Vagina (tissue), 2 donors: ENCODE measurements at places on chromosomes 12 and 14.
A peak's percentile ranks its signal among the peaks of the same experiment; 100 is the strongest.

- H3K4me1 ChIP-seq: peaks cover 19% of the 10 kb centered on the region
- no peak overlapping the region for H3K27ac ChIP-seq
- H3K36me3 ChIP-seq: no peaks in the 10 kb centered on the region
- DNase-seq: no peak
- H3K27me3 ChIP-seq: no peaks in the 10 kb centered on the region
These were observed 4.7 kb upstream of the FAM234B start for GRCh38 chr12:13039328-13039956.

GRCh38 chr12:2922329-2922728 is 31.6 kb downstream of the TULP3 start:
- no peaks in the 10 kb centered on the region for H3K36me3 ChIP-seq
- no peaks in the 10 kb centered on the region for H3K4me1 ChIP-seq
- no peak overlapping the region for H3K27ac ChIP-seq

DNA sequence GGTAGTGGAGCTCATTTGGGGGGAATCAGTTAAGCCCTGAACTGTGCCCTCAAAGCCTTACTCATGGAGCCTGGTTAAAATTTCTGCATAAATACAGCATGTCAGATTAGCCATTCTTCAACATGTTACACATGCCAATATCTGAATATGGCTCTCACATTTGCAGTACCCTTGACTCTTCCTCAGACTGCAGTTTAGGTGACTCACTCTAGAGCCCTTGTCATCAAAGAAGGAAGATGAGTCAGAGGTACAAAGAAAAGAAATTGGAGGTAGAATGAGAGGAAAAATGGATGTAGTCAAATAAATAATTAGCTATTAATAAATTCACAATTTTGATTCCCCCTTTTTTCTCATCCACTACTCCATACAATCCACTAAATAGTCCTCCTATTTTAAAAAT is 23.6 kb upstream of the OR4K2 start:
- H3K36me3 ChIP-seq: no peaks in the 10 kb centered on the region
- H3K4me3 ChIP-seq: no peak overlapping the region
- no peaks in the 10 kb centered on the region for H3K27me3 ChIP-seq
- H3K4me1 ChIP-seq: no peaks in the 10 kb centered on the region

- no peak overlapping the region for H3K4me3 ChIP-seq
- no peaks in the 10 kb centered on the region for H3K27me3 ChIP-seq
- no peak overlapping the region for H3K27ac ChIP-seq
- no peak for DNase-seq
- no peaks in the 10 kb centered on the region for H3K4me1 ChIP-seq
These were observed 30.5 kb upstream of the SLC15A5 start for GRCh38 chr12:16307856-16308475.

- H3K27me3 ChIP-seq: no peaks in the 10 kb centered on the region
- no peaks in the 10 kb centered on the region for H3K36me3 ChIP-seq
- peaks cover 21% of the 10 kb centered on the region for H3K4me1 ChIP-seq
- no peak for DNase-seq
- H3K4me3 ChIP-seq: no peak overlapping the region
- no peak overlapping the region for H3K27ac ChIP-seq
These were observed 5.5 kb downstream of the UBE3B start for GRCh38 chr12:109482894-109483293.

GRCh38 chr14:28242895-28243294 is 523.7 kb upstream of the FOXG1 start:
- H3K27ac ChIP-seq: no peak overlapping the region
- H3K27me3 ChIP-seq: no peaks in the 10 kb centered on the region
- no peaks in the 10 kb centered on the region for H3K4me1 ChIP-seq
- no peak overlapping the region for H3K4me3 ChIP-seq
- H3K36me3 ChIP-seq: no peaks in the 10 kb centered on the region

DNA sequence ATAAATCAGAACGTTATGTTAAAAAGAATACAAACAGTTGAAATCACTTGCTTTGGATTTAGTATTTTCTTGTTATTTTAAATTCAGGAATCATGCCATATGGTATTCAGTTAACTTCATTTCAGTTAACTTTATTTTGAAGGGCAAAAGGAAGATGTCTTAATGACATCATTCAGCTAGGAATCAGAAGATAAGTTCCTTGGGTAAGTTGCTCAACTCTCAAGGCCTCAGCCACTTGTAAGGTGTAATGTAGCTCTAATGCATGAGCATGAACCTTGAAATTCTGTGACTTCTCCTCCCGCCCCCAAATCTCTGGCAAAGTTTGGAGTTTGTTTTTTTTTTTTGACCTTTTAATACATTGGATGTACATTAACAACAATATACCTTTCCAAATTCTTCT is 42.6 kb downstream of the FRS2 start:
- H3K4me1 ChIP-seq: peaks cover 78% of the 10 kb centered on the region
- no peak overlapping the region for H3K4me3 ChIP-seq
- H3K36me3 ChIP-seq: no peaks in the 10 kb centered on the region
- no peak for DNase-seq
- H3K27ac ChIP-seq: no peak overlapping the region

GRCh38 chr14:33364466-33364865 is 425.8 kb downstream of the NPAS3 start:
- no peaks in the 10 kb centered on the region for H3K36me3 ChIP-seq
- no peaks in the 10 kb centered on the region for H3K27me3 ChIP-seq
- no peak overlapping the region for H3K4me3 ChIP-seq
- no peaks in the 10 kb centered on the region for H3K4me1 ChIP-seq

GRCh38 chr12:17148706-17149105 is 542.7 kb upstream of the LMO3 start:
- no peaks in the 10 kb centered on the region for H3K36me3 ChIP-seq
- H3K4me1 ChIP-seq: no peaks in the 10 kb centered on the region
- H3K4me3 ChIP-seq: no peak overlapping the region
- no peak overlapping the region for H3K27ac ChIP-seq
- no peak for DNase-seq

DNA sequence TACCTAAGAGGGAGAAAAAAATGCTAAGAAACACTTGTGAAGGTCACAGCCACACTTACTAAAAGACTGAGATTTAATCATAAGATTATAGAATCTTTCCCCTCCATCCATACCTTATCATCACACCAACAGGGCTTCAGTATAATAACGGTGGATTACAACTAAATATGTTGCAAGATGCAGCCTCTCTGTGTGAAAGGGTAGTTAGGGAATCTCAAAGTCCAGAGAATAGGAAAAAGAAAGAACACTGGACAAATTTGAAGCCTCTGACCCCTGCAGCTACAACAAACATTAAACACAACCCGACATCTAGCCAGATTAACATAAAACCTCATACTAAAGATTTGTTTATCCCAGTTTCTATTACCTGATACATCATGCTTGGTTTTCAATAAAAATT is 181.0 kb downstream of the C12orf42 start:
- no peak overlapping the region for H3K27ac ChIP-seq
- no peaks in the 10 kb centered on the region for H3K4me1 ChIP-seq
- no peak overlapping the region for H3K4me3 ChIP-seq
- no peak for DNase-seq
- no peaks in the 10 kb centered on the region for H3K36me3 ChIP-seq

- peak overlapping the region; percentile 83 for H3K27ac ChIP-seq
- H3K4me3 ChIP-seq: no peak overlapping the region
- peaks cover 61% of the 10 kb centered on the region for H3K4me1 ChIP-seq
- no peaks in the 10 kb centered on the region for H3K27me3 ChIP-seq
- H3K36me3 ChIP-seq: no peaks in the 10 kb centered on the region
- peak; percentile 99 for DNase-seq
These were observed 37.7 kb upstream of the TXNRD1 start for GRCh38 chr12:104177663-104178501.

GRCh38 chr12:27840229-27840999 is 60.4 kb upstream of the MANSC4 start:
- DNase-seq: no peak
- H3K27me3 ChIP-seq: no peaks in the 10 kb centered on the region
- H3K36me3 ChIP-seq: no peaks in the 10 kb centered on the region

GRCh38 chr12:94615260-94616181 is 34.8 kb downstream of the TMCC3 start:
- no peak overlapping the region for H3K4me3 ChIP-seq
- no peaks in the 10 kb centered on the region for H3K36me3 ChIP-seq
- no peak for DNase-seq
- H3K27me3 ChIP-seq: no peaks in the 10 kb centered on the region

DNA sequence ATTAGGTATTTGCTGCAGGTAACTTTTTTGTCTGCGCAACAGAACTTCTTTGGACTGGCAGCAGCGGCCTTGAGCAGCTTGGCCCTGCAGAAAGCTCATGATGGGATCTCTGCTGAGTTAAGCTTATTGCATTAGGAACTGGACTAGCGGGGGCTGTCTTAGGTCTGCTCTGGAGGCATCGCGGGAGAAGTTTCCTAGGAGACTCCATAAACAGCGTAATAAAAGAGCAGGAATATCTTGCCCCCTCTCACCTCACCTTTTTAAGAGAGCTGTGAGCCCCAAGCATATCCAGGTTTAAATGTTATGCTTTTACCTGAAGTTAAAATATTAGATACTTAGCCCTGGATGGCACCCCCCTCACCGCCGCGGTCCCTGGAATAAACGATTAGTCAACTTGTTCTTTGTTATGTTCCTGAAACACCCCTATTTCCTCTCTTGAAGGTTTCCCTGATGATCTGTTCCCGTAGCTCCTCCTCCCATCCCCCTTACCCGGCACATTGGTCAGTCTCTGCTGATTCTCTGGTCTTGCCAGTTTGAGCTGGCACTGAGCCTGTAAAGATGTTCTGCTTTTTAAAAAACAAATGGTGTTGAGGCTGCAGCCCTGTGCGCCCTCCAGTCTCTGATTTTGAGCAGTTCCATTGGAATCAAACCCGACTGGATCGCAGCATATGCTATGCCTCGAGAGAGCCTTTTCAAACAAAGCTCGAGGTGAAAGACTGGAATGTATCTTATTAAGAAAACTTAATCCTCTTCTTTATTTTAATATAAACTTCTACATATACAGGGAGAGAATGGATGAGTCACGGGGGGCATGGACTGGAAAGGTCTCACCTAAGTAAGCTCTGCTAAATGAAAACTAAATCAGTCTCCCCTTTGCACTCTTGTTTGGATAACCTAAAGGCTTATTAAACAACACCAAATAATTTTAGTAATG is 1.9 kb downstream of the MLXIP start:
- H3K4me1 ChIP-seq: peaks cover 64% of the 10 kb centered on the region
- H3K27ac ChIP-seq: peak overlapping the region; percentile 84
- DNase-seq: no peak

DNA sequence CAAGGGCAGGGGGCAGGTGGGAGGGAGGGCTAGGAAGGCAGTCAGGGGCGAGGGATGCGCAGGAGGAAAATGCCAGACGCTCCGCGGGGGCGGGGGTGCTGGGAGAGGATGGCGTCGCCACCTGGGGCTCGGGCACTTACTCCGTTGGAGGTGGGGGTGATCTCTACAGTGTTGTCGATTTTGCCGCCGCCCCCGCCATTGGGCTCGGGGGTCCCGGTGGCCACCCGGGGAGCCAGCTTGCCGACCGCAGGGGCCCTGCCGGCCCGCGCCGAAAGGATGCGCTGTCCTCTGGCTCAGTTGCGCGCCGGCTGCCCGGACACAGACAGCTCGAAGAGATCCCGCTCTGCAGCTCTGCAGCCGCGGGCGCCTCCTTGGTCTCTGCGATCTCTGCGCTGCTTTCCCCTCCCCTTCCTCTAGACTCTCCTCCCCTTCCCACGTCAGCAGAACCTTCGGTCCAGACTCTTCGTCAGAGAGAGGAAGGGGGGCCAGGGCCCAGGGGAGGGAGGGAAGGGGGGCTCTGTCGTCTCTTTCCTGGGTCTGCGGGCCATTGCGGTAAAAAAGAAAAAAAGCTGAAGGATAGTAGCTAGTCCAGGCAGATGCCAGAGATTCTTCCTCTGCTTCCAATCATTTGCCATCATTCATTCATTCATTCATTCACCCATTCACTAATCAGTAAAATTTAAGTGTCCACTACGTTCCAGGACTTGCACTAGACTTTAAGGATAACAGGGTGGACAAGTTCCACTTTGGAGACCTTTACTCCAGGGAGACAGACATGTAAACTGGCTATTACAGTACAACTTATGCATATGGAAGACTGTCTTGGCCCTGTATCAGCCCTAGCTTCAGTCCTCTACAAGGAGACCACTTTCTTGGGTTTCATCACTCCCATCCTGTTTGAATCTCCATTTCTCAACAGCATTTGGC is at the start of gene SLC22A17:
Gene SLC22A17 (minus strand): TSS at position 382 of the 927 bp plus-strand sequence.
- H3K27me3 ChIP-seq: no peaks in the 10 kb centered on the region
- no peaks in the 10 kb centered on the region for H3K36me3 ChIP-seq
- H3K4me1 ChIP-seq: peaks cover 20% of the 10 kb centered on the region

GRCh38 chr12:115402443-115403180 is 718.6 kb upstream of the TBX3 start:
- no peaks in the 10 kb centered on the region for H3K36me3 ChIP-seq
- peaks cover 8% of the 10 kb centered on the region for H3K4me1 ChIP-seq
- DNase-seq: no peak
- H3K27me3 ChIP-seq: no peaks in the 10 kb centered on the region
- H3K4me3 ChIP-seq: no peak overlapping the region

DNA sequence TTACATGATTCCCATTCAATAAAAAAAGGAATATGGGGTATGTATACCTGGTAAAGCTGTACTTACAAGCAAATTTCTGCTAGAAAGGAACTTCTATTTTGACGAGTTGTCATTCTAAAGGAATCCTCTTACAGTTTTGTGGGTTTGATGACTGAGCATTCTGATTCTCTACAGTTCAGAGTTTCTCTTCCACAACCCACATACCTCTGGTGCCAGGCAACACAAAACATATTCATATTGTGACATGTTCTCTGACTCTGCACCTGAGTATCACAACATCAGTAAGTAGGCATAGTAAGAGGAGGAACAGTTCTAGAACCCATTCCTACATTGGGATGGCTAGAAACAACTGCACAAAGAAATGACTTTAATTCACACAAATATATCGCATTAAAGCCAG is 636.6 kb downstream of the MED13L start:
- no peak overlapping the region for H3K4me3 ChIP-seq
- peaks cover 6% of the 10 kb centered on the region for H3K4me1 ChIP-seq
- H3K27ac ChIP-seq: no peak overlapping the region

DNA sequence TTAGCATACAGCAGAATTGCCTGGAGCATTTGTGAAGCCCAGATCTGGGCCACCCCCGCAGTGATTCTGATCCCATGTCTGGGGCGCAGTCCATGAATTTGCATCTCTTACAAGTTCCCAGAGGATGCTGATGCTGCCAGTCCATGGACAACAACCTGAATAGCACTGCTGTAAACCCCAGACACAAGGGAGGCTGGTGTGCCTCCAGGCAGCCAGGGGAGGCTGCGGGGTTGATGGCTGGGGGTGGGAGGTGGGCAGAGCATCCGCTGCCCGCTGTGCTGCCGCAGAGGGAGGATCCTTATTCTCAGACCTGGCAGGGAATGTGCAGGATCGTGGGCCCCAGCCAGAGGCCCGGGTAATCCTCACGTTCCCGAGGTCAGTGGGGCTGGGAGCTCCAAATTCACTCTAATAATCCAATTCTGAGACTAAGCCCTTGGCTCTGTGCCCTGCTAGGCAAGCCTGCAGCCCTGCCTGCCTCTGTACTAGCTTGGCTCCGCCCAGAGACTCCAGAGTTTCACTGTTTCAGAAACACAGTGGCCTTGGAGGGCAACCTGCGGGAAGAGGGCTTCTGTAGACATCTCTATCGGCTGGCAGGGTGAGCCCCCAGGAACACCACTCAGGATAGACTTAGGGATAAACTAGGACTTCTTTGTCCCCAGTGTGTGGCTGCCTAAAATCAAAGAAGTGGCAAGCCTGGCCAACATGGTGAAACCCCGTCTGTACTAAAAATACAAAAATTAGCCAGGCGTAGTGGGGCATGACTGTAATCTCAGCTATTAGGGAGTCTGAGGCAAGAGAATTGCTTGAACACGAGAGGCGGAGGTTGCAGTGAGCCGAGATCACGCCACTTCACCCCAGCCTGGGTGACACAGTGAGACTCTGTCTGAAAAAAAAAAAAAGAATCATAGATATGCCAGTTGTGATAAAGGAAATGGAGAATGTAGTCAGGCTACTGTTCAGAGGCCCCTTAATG is 17.8 kb upstream of the MLEC start:
- peaks cover 10% of the 10 kb centered on the region for H3K4me1 ChIP-seq
- H3K27me3 ChIP-seq: no peaks in the 10 kb centered on the region
- H3K36me3 ChIP-seq: no peaks in the 10 kb centered on the region
- no peak overlapping the region for H3K27ac ChIP-seq
- DNase-seq: no peak
